LoVo (cell line): ENCODE measurements at places on chromosomes 7 and 10.

- no peak for DNase-seq
Observed at GRCh38 chr10:123655751-123656150, 10.4 kb upstream of the GPR26 start.

GRCh38 chr7:137544453-137545058 is 201.0 kb upstream of the PTN start:
- DNase-seq: no peak

GRCh38 chr7:49771427-49772176 is 1.8 kb upstream of the VWC2 start:
- DNase-seq: no peak

DNA sequence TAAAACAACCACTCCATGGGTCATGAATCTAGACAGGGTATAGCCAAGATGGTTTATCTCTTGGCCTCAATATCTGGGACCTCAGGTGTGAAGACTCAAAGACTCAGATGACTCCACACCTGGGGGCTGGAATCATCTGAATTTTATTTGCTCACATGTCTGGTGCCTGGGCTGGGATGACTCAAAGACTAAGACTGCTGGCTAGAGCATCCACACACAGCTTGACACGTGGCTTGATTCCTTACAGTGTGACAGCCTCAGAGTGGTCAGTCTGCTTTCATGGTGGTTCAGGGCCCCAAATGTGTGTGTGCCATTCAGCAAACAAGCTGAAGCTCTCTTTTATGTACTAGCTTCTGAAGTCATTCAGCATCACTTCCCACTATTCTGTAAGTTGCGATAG is 333.7 kb downstream of the RNLS start:
- no peak for DNase-seq

DNA sequence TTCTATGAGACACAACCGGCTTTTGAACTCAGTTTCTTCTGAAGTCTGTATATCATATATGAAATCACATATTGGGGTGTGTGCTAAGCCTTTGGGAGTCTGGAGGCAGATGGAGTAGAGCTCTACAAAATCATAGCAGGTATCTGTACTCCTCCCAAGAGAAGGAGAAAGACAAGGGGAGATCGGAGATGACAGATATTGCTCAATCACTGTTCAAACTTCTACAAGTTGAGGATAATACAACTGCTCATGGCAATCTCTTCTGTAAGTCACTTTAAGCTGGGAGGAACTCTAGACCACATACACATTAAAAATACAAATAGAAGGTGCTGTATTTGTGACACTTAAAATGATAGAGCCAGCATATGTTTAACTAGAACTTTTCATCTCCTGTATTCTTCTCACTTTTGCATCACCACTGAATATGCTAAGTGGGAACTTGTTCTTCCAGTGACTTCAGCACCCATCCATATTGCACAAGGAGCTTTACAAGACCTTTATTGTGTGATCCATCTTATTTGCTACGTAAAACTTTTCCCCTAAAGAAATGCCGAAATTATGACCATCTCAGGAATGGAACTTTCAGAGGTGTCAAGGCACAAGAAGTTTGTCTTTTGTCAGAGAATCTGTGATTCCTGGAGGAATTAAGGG is 381.4 kb downstream of the PHTF2 start:
- no peak for DNase-seq

GRCh38 chr10:131909014-131909808 is 8.4 kb downstream of the PPP2R2D start:
- no peak for DNase-seq

- no peak for DNase-seq
Observed at GRCh38 chr7:24440892-24441291, 132.4 kb upstream of the PALS2 start.

DNA sequence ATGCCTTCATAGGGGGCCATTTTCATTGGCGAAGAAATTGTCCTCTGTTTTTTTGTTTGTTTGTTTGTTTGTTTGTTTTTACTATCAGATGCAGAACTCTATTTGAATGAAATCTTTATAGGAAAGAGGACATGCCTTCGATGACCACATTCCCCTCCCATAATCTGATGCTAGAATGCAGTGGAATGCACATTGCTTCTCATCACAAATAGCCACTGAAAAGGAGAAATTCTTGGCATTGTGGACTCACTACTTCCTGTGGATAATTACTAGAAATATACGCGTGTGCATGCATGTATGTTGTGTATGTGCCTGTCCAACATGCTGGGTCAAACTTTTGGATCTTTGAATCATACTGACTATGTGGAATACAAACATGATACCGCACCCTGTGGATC is 70.5 kb upstream of the SFMBT2 start:
- no peak for DNase-seq

GRCh38 chr10:108862676-108863350 is 1060.5 kb downstream of the XPNPEP1 start:
- DNase-seq: no peak

- no peak for DNase-seq
Observed at GRCh38 chr7:2355705-2356008, 1.0 kb downstream of the EIF3B start.

- no peak for DNase-seq
Observed at GRCh38 chr10:116178086-116178605, 94.9 kb downstream of the GFRA1 start.

DNA sequence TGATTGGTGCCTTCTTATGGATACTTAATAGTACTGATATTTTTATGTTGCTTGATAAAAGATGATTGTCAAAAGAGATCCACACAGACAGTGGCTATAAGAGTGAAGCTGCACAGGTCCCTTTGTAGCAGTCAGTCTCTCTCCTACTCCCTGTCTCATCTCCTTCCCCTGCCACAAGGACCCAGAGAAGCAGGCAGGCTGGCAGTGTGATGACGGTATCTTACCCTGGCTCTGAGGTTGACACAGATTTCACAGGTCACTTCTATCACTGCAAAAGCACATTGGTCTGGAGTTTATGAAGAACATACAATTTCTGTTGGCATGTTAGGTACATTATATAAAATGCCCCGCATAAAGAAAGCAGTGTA is 64.4 kb upstream of the AHR start:
- DNase-seq: peak; percentile 27

GRCh38 chr10:23158370-23158769 is 33.7 kb upstream of the PTF1A start:
- DNase-seq: peak; percentile 60

DNA sequence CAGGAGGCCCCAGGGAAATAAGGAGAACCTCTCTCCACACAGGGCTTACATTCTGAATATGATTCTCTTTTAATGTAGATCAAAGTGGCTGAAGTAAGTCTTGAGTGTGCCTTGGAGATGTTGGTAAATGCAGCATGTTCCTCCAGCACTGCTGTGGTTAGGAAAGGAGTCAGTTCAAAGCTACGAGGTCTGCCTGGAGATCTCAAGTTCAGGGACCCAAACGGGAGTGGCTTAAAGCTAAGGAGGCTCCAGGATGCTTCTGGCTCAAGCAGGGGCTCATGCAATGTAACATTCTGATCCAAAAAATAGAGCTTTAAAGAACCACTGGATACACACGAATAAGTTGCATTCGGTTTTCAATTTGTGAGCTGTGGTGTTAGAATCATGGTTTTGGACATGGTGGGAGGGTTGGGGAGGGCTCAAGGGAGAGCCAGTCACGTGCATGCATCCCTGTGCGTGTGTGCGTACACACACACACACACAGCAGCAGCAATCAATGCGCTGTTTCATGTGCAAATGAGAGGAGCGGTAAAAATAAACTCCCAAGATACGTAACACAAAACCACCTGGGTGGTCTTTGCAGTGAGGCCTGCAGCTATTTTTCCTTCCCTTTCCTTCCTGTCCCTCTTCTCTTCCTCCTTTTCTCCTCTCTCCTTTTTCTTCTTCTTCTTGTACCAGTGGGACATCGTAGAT is 70.5 kb downstream of the AOAH start:
- no peak for DNase-seq

GRCh38 chr7:51244885-51245284 is 71.7 kb downstream of the COBL start:
- no peak for DNase-seq

GRCh38 chr7:2070151-2070763 is 162.5 kb downstream of the MAD1L1 start:
- no peak for DNase-seq

DNA sequence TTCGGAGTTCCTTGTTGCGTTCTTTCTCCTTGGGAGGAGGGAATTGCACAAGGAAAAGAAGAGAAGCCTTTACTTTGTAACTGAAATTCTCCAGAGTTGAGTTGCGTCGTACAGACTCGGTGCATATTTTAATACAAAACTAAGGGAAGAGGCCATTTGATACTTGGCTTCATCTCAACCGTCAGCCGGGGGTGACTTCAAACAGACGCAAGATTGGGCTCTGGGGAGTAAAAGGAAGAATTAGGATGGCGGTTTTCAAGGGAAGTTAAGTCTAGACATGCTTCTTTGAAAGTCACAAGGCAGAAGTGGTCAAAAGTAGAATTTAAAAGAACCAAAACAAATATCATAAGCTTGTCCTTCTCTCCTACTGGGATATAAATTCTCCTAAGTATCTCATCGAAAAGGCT is 1.6 kb downstream of the PRR15 start:
- no peak for DNase-seq

DNA sequence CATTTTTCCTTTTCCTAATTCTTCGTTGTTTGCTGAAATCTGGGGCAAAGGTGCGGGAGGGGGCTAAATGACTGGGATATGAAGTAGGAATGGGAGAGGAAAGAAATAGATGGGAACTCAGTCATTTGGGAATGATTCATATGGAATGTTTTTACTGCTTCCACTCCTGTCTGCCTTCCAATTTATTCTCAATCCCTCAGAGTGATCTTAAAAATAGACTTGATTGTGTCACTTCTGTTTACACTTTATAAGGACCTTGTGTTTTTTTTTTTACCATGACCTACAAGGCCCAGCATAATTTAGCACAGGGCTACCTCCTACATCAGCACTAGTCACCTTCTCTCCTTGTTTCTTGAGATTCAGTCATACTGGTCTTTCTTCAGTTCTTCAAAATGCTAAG is 97.9 kb downstream of the PTEN start:
- peak; percentile 43 for DNase-seq

- DNase-seq: no peak
Observed at GRCh38 chr10:78703593-78703992, 365.2 kb upstream of the ZMIZ1 start.

DNA sequence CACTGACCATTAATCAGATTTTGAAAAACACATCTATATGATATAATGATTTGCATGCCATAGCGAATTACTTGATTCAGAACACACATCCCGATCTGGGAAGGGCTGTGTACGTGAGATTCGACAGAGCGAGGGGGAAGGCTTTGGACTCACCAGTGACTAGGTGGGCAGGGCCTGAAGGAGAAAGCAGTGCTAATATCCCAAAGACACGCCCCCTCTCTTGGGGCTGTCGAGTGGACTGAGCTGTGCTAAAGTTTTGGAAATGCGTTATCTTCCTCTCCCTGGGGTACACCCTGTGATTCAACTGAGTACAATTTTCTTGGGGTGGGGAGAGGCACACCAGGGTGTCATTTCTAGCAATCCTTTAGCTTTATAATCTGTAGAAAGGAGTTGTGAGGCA is 1.8 kb downstream of the LRRC17 start:
- no peak for DNase-seq

- no peak for DNase-seq
Observed at GRCh38 chr10:513393-513792, 176.1 kb downstream of the DIP2C start.

DNA sequence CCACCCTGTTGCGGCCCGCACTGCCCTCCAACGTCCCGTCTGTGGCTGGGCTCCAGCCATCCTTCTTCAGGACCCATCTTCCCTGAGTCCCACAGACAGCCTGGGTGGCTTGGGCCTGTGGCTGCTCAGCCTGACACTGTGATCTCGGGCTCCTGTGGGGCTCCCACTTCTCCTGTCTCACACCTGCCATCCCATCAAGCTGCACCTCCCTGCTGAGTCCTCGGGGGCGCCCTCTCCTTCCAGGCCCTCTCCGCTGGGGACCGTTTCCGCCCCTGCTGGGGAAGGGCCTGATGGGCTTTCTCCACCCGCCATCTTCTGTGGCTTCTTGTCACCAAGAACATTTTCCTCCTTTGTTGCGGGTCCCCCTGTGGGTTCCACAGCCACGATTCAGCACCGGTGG is 173.8 kb upstream of the PPP2R2D start:
- no peak for DNase-seq

DNA sequence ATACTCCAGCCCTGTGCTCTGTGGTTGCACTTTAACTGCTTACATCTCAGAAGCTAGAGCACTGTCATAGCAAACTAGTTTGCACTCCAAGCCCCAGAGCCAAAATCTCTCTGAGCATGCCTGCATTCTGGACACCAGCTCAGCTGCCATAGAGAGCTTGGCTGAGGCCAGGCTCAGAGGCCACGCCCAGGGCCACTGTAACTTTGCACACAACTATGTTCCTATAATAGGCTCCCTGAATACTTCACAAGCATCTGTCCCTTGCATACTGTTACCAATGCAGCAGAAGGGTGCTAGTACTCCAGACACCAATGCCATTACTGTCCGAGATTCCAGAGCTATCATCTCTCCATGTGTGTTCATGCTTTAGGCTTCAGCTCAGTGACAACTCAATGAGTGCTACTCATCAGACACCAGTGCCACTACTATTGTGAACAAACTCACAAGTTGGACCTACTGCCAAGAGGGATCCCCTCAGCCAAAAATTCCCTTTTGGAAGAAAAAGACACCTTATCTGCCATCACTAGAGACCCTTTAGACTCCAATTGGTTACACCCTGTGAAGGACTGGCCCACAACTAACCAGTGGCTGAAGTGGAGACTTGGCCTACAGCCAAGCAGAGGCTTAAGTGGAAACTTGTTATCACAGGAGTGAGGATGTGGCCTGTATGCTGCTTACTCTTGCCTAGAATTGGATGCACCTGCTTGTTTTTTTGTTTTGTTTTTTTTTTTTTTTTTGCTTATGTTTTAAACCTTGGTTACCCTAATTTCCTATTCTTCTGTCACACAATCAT is 211.6 kb upstream of the MAGI2 start:
- DNase-seq: no peak

GRCh38 chr10:43683451-43684291 is 35.0 kb upstream of the ZNF32 start:
- no peak for DNase-seq

DNA sequence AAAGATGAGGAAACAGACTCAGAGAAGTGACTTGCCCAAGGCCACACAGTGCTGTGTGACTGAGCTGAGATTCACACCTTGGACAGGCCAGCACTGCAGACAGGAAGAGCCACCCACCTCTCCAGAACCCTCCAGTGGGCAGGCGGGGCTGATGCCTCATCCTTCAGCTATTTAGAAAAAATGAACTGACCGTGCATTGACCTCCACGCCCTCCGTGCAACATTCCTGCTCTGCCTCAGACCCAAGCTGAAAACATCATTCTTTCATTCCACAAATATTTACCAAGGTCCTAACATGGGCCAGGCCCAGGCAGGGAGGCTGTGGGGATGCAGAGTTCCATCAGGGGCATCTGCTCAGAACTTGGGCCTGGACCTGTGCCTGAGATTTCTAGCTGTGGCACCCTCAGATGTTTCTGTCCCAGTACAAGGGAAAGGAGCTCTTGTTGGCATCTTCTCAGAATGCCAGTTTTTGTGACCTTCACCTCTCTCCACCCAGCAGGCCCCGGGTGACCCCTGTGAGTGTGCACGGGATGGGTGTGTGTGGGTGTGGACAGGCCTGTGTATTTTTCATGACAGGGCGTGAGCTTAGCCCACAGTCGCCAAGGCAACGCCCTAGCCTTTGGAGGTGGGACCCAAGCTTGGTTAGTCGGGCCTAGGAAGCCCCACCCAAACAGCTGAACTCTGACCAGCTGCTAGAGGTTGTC is 6.5 kb downstream of the VSIR start:
- peak; percentile 89 for DNase-seq

GRCh38 chr10:71005337-71006305 is 117.3 kb upstream of the PCBD1 start:
- DNase-seq: no peak
